ENCODE measurements at places on chromosomes 13 and 19.

- H3K27ac ChIP-seq, result no peak overlapping the region
- peaks cover 9% of the 10 kb centered on the region for H3K4me1 ChIP-seq
- DNase-seq, result no peak
- no peak overlapping the region for H3K4me3 ChIP-seq
Measured at GRCh38 chr13:97495678-97496077, 61.7 kb downstream of the RAP2A start.

DNA sequence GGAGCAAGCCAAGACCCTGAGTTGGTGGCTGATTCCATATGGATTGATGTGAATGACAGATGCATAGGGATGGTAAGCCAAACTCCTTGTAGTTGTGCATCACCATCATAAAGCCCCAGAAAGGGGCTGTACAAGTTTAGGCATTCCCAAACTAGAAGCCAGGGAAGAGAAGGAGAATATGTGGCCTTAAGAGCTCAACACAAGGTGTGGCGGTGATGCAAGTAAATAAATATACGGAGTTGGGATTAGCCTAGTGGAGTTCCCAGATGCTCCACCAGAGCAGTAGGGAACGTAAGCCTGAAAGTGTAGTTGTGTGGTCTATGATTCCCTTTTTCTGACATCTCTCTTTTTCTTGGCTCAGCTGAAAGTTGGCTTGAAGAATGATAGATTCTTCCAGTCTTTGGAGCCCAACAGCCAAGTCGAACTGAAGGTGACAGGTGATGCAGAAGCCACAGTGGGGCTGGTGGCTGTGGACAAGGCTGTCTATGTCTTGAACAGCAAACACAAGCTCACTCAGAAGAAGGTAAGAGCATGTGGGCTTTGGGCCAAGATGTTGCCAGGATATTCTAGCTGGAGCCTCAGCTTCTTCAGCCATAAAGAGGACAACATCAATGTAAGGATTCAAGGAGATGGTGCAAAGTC is 30.1 kb downstream of the RDH8 start:
- no peaks in the 10 kb centered on the region for H3K36me3 ChIP-seq
- H3K27me3 ChIP-seq, result peaks cover 7% of the 10 kb centered on the region
- no peak overlapping the region for H3K4me3 ChIP-seq
- DNase-seq, result no peak

DNA sequence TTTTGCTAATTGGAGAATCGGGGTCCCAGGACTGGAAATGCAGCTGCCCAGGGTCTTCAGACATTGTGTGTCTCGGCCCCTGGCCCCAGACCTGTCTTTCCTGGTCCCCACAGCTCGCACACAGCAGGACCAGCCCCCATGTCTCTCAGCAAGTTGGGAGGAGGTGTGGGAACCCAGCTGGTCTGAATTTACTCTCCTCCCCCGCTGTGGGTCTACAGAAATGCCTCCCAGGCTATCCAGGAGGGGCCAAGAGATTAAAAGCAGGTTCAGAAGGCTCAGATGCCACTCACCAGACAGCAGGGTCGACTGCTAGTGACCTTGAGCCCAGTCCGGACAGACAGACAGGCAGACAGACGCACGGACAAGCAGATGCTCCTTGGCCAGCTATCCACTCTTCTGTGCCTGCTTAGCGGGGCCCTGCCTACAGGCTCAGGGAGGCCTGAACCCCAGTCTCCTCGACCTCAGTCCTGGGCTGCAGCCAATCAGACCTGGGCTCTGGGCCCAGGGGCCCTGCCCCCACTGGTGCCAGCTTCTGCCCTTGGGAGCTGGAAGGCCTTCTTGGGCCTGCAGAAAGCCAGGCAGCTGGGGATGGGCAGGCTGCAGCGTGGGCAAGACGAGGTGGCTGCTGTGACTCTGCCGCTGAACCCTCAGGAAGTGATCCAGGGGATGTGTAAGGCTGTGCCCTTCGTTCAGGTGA is at the start of gene DAND5:
TSS of gene DAND5 (plus strand) at position 285 of the 697 bp plus-strand sequence. CDS start at position 370, 85 bp downstream.
- no peaks in the 10 kb centered on the region for H3K36me3 ChIP-seq
- no peak within 1 kb of the TSS for H3K27ac ChIP-seq
- no peak within 1 kb of the TSS for H3K4me3 ChIP-seq

DNA sequence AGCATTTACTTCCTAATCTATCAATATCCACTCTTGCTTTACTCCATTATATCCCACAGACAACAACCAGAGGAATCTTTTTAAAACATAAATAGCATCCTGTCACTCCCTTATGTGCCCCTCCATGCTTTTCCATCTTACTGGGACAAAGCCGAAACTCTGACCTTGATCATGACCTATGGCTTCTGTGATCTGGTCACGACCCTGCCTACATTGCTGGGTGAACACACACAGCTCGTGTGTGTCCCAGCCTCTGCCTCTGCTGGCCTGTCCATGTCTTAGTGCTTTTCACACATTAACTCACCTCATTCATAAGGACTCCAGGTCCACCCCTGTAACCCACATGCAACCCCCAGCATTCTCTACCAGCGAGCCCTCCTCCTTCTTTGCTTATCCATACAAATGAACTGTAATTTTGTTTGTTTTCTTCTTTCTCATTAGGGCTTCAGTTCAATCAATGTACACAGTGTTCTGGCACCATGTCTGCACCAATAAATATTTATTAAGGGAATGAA is 95.9 kb upstream of the RAP2A start:
- H3K27me3 ChIP-seq, result no peaks in the 10 kb centered on the region
- no peak for DNase-seq
- H3K36me3 ChIP-seq, result no peaks in the 10 kb centered on the region
- no peak overlapping the region for H3K27ac ChIP-seq
- no peaks in the 10 kb centered on the region for H3K4me1 ChIP-seq
